ENCODE measurements at places on chromosomes 16 and 17.

DNA sequence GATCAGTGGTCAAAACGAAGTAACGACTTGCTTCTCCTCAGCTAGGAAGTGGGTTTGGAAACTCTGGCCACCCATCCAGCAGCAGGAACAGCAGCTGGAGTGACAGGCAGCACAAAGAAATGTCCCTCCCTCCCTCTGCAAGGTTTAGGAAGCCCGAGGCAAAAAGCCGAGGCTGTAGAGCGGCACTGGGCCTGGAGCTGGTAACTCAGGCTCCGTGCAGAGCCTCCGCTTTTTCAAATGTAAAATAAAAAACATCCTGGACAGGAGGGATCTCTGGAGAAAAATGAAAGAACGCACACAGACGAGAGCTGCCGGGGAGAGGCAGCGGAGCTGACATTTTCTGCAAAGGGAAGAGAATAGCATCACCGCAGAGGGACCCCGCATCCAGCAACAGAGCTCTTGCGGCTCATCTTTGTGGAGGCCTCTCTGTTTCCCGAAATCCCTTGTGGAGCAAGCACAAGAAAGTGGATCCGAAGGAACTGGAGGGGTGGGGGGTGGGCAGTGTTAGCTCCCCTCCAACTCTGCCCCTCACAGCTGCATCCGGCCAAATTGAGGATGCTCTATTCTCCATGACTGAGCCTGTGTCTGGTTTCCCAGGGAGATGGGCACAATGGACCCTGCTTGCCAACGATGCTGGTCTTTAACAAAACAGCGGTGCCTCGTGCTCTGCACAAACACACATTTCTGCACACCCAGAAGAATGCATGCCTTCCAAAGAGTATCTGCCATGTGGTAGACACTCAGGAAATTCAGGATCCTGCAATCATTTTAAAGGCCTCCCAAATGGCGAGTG is 335.5 kb upstream of the ZFHX3 start:
- DNase-seq: no peak

DNA sequence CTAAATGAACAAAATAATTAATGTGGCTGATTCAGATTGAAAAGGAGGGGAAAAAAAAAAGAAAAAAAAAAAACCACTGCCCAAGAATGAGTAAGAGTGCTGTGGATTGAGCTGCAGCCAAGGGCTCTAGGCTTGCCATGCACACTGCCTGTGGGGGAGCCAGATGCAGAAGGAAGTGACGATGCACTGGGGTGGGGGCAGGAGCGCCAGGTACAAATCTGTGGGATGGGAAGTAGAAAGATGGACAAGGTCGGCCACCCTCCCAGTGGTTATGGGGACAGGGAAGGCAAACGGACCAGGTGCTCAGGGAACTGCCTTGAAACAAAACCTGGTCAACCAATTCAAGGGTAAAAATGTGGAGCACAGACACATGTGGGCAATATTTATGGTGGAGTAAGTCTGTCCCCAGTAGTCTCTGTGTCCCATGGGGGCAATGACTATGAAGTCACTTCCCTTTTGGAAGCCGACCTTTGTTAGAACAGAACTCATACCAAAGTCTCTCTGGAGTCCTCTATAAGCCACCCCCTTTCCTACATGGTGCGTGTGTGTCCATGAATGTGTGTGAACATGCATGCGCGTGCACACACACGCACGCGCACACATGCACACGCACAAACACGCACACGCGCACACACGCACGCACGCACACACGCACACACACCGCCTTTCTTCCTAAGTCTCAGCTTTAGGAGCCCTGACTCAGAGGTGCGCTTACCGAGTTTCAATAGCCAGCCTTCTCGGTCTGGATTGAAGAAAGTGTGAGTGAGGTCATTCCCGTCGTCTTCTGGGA is 84.3 kb downstream of the CYTH1 start:
- DNase-seq: no peak

DNA sequence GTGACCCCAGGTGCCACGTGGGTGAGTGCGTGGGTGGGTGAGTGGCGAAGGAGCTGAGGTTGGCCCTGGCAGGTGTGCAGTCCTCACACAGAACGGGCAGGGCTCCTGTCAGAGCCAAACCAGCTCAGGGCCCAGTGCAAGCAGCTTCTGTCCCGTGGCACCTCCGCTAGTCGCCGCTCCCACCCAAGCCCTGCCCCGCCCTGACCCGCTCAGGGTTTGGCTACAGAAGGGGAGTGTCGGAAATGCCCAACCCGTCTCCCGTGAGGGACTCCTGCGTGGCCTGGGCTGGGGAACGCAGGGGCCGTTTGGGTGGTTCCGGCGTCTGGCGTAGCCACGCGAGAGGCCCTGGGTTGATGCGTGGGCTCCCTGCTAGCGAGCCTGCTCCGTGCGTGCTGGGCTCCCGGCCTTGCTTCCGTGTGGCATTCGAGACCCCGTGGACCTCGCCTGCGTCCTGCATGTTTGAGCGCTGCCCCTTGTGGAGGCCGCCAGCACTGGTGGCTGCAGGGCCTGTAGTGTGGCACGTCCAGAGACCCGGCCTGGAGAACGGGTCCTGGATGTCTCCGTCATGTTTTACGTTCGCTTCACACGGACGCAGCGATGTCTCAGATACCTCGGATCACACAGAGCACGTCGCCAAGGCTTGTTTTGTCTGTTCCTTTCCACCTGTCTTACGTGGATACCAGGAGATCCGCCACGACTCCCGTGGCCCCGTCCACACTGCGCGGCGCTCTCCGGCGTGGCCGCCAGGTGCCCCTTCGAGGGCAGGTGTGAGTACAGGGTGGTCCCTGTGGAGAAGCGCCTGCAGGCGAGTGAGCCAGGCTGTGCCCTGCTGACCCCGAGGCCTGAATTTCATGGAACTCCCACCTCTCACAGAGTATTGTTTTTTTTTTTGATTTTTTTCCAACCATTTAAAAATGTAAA is 10.2 kb downstream of the CAPN15 start:
- DNase-seq: no peak

- DNase-seq: no peak
These were observed 38.9 kb upstream of the RPL38 start for GRCh38 chr17:74164446-74165045.

DNA sequence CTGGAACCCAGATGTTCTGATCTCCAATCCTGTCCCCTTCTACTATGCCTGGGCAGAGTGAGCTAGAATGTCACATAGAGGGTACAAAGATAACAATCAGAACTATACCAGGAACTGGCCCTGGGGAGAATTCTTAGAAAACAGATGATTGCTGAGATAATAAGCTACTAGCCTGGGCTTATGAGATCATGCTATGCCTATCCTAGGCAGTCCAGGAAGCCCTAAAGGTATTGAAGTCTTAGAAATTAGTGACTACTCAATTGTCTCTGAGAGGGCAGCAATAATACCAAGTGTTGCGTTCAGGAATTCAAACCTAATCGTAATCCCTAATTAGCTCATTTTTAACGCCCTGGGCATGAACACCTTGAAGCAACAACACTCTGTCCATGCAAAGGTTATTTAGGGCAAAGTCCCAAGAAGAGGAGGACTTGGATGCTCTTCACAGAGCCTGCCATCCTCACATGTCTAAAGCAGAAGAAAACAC is 77.1 kb downstream of the MMD start:
- DNase-seq: no peak

GRCh38 chr17:37118366-37119137 is 169.8 kb downstream of the AATF start:
- DNase-seq: no peak

DNA sequence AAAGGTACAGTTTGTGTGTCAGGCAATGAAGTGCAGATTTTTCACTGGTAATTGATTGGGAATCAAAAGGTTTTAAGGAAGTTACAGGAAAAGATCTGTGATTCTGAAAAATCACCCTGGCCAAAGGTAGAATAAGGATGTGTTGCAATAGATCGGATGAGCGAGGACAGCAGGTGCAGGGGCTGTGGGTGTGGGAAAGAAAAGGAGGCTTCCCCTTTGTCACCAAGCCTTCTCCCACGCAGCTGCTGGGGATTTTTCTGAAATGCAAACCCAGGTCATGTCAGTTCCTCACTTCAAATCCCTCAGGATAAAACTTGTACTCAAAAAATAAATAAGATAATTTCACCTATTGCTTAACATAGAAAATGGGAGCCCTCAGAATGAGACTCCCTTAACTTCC is 47.9 kb upstream of the ARHGAP17 start:
- DNase-seq: no peak

GRCh38 chr17:54944796-54945195 is 23.7 kb downstream of the COX11 start:
- no peak for DNase-seq

GRCh38 chr16:56038564-56039098 is 152.7 kb upstream of the GNAO1 start:
- no peak for DNase-seq

GRCh38 chr16:10926094-10926493 is 16.2 kb downstream of the DEXI start:
- DNase-seq: no peak

DNA sequence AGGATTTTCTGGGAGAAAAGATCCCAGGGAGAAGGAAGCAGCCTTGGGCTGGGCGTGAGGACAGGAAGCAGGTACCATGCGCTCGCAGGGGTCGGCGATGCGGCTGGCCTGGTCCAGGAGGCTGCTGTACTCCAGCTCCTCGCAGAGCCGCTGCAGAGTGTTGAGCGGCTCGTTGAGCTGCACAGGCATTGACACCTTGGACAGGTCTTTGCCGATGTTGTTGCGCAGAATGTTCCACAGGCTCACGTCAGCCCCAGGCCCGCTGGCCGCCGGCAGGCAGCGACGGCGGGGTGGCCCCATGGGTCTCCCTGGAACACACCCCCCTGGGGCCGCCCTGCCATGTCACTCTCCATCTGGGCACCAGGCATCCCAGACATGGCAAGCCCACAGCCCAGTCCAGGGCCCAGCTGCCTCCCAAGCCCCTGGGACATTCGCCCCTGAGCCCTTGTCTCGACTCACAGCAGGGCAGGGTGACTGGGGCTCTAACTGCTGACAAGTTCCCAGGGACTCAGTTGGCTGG is 8.0 kb downstream of the OSBPL7 start:
- no peak for DNase-seq

DNA sequence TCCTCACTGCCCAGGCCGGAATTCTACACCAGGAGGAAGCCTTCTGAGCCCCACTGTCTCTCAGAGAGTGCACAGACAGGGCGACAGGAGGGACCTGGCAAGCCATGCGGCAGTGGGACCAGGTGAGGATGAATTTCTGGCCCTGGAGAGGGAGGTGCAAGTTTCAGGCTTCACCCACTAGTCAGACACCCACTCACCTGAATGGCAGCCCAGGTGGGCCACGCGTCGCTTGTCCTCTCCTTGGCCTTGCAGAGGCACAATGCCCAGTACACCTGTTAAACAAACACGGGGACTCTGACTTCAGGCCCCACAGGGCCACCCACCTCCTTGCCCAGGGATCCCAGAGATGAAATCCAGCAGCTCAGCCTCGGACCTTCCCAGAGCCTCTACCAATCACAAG is 4.2 kb downstream of the CORO7 start:
- DNase-seq: no peak

- DNase-seq: peak; percentile 8
These were observed at the start of gene SYT17 for GRCh38 chr16:19167710-19168370. TSS of gene SYT17 (plus strand) at chr16:19168240. CDS start at chr16:19168647, 407 bp downstream.

GRCh38 chr17:3559270-3559645 is 1.6 kb upstream of the TRPV3 start:
- no peak for DNase-seq

DNA sequence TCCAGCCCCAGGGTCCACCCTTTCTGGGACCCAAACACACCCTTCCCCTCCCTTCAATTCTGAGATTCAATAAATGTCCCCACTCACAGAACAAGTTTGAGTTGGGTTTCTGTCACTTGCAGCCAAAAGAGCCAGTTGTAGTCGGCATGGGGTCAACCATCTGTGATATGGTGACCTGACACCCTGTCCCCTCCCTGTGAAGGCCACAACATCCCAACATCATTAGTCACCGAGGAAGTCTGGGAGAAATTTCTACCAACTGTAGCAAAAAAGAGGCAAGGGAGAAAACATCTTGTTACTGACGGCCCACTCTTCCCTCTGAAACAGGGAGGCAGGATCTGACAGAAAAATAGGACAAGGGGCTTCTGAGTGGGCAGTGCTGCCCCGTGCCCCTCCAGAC is 638 bp upstream of the LYZL6 start:
- DNase-seq: no peak

- DNase-seq: no peak
These were observed 8.9 kb downstream of the ACOX1 start for GRCh38 chr17:75970011-75970523.

GRCh38 chr17:29746669-29747068 is 124.0 kb upstream of the CORO6 start:
- DNase-seq: no peak

- no peak for DNase-seq
These were observed 12.3 kb downstream of the HSD11B2 start for GRCh38 chr16:67443265-67443664.

DNA sequence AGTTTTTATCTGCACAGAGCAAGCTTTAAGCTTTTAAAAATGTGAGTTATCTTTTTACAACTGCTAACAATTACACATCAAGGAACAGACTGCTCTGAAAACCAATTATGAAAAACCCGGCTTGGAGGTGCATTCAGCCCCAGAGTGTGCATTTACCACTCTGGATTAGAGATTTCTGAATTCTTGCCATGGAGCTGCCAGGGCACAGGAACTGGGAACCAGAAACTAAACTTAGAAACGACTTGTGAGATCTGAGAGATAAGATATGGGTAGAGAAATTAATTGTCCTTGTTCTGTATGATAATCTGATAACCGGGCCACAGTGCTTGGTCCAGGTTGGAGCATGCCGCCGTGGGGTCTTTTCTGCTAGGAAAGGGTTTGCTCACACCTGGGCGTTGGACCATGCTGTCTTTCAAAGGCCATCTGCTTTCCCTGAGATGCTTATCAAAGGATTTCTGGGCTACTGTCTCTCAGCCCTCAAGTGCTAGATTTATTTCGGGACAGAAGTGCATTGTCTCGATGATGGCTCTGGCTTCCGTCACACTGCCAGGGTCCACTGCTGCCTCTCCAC is 210.0 kb downstream of the MAF start:
- DNase-seq: no peak

- DNase-seq: peak; percentile 52
These were observed 9.9 kb downstream of the CMTM2 start for GRCh38 chr16:66588981-66589713.

GRCh38 chr16:3732171-3732570 is 14.8 kb upstream of the TRAP1 start:
- DNase-seq: no peak

GRCh38 chr16:51407199-51407598 is 256.1 kb upstream of the SALL1 start:
- DNase-seq: no peak

DNA sequence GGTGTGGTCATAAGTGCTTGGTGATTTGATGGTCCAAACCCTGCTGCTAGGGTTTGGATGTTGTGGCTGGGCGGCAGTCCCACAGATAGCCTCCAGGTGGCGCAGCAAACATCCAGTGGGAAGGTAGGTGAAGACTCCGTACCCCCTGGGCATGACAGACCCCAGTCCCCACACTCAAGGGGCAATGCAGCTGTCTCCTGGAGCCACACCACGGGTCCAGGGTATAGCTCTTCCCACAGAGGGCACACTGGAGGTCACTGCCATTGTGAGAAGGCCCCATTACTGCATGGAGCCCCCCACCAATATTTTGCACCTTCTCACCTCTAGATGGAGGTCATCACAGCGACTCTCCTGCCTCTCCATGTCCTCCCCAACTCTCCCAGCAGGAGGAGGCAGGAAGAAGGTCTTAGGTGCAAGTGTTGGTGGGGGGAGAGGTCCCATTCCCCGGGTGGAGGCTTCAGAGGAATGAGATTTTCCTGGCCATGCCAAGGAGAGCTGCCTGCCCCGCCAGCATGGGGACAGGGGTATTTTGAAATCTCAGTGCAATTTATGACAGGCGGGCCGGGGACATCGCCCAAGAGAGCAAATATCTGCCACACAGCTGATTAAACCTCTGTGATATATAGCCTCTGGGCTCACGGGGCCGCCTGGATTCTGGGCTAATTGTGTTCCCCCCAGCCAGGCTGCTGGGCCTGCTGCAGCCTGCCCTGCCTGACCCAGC is 17.1 kb upstream of the C17orf113 start:
- DNase-seq: peak; percentile 32

GRCh38 chr16:54280751-54281150 is 5.8 kb downstream of the IRX3 start:
- DNase-seq: no peak

Data from stimulated activated CD8-positive, alpha-beta memory T cell treated with anti-CD3 and anti-CD28 coated beads, Interleukin-7, amount 100 ng/mL, for 4 hours (primary cell).